IPS-NIHi11 (cell line): ENCODE measurements at places on chromosomes 5 and 9.

GRCh38 chr9:76756941-76757673 is 7.1 kb upstream of the PCA3 start:
- no peak for DNase-seq

DNA sequence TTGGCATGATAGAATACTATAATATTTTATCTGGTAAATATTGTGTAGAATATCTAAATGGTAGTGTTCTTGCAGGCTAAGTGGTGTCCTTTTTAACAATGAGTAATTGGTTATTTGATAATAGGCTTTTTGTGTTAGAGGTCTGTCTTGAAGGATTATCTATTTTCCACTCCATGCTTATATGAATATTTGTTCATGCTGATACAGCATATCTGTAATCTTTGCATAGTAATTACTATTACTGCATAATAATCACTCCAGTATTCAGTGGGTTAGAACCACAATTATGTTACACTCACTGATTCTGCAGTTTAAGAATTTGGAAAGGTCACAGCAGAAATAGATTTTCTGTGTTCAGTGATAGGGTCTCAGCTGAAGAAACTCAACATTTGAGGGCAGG is 1229.9 kb downstream of the MAT2B start:
- DNase-seq = no peak

- DNase-seq = no peak
Observed at GRCh38 chr5:89181546-89181945, 298.6 kb upstream of the MEF2C start.

DNA sequence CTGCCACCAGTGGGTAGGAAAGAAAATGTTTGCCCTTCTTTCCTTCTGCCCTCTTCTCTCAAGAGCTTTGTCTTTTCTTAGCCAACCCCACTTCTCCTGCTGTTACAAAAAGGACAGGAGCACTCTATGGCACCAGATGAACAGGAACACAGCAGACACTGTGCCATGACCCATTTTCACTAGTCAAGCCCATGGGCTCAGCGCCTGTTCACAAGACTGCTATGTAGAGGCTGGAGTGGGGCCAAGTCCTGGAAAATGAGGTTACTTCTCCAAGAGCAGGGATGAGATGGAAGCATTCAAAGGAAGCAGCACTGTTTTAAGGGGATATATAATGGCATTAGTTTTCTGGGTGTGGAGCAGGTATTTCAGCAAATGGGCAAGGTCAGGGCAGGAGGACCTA is 46.8 kb upstream of the GRAMD2B start:
- no peak for DNase-seq

DNA sequence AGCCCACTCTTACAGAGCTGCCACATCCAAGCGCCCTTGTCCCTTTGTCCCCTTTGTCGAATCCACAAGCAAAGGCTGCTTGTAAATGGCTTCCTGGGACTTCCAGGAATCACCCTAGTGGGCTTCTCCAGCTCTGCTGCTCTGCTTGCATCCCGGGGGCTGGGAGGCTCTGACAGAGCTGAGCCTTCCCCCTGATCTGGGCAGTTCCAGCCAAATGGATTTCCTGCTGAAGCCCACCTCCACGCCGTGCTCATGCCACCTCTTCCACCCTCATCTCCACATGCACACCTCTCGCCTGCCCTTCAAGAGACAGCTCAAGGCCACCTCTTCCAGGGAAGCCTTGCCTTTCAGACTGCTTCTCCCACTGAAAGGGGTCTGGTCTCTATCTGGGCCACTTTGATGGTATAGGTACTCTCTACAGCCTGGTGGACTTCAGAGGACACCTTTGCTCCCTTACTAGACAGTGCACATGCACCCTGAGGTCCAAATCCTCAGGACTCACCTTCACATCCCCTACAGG is 106.2 kb downstream of the LHFPL2 start:
- DNase-seq = no peak

- DNase-seq = no peak
Observed at GRCh38 chr5:150065346-150065745, 21.0 kb downstream of the CSF1R start.

DNA sequence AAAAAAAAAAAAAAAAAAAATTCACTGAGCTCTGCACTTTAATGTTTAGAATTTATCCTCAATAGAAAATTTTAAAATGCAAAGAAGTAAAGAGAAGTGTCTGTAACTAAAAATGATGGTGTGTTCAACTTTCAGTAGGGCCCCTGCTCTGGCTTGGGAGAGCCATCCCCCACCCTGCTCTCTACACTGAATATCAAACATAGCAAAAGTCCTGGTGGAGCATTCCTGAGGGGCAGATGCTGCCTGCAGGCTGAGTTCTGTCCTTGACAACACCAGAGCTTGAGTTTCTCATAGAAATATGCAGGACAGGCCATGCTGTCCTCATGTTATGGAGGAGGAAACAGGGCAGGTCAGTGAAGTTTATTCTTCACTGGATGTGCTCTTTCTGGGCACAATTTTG is 7.1 kb upstream of the SEMA4D start:
- DNase-seq = no peak

- DNase-seq = peak; percentile 46
Observed at GRCh38 chr5:134577022-134577795, 51.7 kb downstream of the JADE2 start.

GRCh38 chr5:127101533-127101932 is 28.2 kb upstream of the C5orf63 start:
- DNase-seq = no peak

DNA sequence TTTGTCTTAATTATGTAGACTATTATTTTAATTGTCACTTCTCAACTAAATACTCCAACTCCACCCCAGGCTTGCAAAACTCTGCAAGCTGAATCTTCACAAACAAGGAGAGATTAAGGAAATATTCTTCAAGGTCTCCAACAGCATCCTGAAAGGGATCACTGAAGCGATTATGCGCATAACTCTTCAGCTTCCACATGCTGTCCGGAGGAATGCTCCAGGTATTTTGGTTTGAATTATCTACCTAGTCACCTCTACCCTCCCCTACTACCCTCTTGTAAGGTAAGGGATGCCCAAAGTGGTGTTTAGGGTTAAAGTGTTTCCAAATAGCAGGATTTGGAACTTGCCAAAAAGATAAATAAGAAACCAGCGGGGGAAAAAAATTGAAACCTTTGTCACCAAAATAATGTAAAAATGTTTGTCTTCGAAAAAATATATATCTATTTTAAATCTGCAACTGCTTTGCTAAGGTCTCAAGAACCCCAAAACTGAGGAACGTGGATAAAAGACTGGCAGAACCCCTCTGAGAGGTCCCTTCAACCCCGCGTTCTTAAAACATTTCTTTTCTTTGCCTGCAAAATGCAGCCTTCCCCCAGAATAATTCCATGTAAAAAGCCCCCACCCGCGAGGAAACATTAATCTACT is 11.6 kb downstream of the PTCH1 start:
- no peak for DNase-seq
